Activated CD8-positive, alpha-beta T cell treated with anti-CD3 and anti-CD28 coated beads, Interleukin-2, amount 10 ng/mL, durations not matched to agents 7 days and 5 days (primary cell): ENCODE measurements at places on chromosomes 12 and 14. TPM values are rescaled to one million over a fixed set of nuclear protein-coding genes. Genes with fewer than 3 reads are reported as not detected.

KRT73 gene
- total RNA-seq = 0.91 TPM

PROX2 gene
- total RNA-seq = 0.44 TPM

TPH2 gene
- total RNA-seq = not detected

SLCO1C1 gene
- not detected for total RNA-seq

NEUROD4 gene
- not detected for total RNA-seq

SLC25A21 gene
- total RNA-seq = not detected

CCDC177 gene
- total RNA-seq = not detected

BDKRB2 gene
- total RNA-seq = not detected

IL26 gene
- total RNA-seq = 0.23 TPM

VWF gene
- total RNA-seq = not detected

TRIM9 gene
- 0.63 TPM for total RNA-seq

HSPB8 gene
- total RNA-seq = not detected

BDKRB1 gene
- not detected for total RNA-seq

PPFIA2 gene
- not detected for total RNA-seq

STAC3 gene
- total RNA-seq = 9.9 TPM
